ENCODE measurements at places on chromosomes 5 and 9.

DNA sequence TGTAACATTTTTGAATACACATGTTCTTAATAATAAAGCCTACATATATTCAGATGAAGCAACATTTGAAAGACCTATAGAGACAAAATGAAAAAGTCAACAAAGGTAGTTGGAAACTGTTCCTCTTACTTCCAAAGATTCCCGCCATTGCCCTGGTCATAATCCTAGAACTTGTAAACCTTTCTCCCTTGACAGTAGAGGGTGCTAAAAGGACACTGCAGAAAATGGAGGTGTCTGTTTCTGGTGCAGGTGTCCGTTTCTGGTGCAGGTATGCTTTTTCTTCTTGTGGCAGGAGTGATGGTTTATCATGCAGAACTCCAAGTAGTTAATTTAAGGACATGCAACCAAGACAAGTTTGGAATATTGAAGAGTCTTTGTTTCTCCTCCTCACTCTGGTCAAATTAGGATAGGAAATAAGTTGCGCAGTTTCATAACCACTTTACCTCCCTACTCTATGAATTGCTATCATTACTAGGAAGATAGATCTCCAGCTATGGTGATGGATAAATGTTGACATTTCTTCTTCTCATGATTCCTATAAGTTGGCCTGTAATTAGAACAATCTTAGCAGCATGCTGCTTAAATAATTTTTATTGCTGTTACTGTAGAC, 56.0 kb upstream of the FAM174A start:
- DNase-seq = peak; percentile 28

- no peak for DNase-seq
Observed at GRCh38 chr5:150561571-150562275, 53.8 kb downstream of the NDST1 start.

DNA sequence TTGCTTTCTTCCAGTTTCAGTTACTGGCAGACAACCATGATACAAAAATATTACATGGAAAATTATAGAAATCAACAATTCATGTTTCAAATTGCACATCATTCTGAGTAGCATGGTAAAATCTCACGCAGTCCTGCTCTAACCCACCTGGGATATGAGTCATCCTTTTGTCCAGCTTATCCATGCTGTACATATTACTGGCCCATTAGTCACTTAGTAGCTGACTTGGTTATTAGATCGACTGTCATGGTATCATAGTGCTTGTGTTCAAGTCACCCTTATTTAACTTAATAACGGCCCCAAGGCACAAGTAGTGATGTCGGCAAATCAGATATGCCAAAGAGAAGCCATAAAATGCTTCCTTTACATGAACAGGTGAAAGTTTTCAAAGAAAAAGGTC, 41.2 kb downstream of the NADK2 start:
- peak; percentile 26 for DNase-seq

GRCh38 chr5:146877783-146878475, 628 bp downstream of the PPP2R2B start:
- DNase-seq = no peak

- no peak for DNase-seq
Observed at GRCh38 chr5:132044207-132044606, 16.2 kb upstream of the IL3 start.

DNA sequence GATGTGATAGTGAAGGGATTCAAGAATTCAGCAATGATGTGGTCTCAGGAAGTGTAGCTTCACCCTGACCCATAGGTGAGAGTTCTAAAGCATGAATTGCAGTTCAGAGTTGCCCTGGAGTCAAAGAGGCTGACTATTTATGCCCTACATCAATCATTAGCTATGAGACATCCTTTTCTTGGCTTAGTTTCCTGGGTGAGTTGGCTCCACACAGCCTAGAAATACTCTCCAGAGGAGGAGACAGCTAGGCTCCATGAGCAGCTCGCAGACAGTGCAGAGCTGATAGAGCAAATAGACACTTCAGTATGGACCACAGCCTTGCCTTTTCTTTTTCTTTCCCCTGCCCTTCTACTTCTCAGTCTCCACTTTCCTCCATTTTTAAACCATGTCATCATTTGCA, 1651.8 kb downstream of the MAT2B start:
- DNase-seq = no peak

DNA sequence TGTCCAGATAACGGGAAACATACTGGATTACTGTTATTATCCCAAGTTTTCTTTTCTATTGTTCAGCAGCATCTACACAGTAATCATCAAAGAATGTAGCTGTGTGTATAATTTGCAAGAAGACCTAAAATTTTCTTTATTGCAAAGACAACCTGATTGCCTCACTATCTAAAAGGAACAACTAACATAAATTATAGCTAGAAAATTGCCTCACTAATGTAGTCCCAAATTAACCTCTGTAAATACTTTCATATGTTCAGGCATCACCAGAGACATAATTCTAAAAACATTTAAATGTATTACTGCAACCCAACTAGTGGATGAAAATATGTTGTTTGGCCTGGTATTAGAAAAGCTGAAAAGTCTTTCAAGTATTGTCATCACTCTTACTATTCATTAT, 275.4 kb downstream of the CDH12 start:
- no peak for DNase-seq

DNA sequence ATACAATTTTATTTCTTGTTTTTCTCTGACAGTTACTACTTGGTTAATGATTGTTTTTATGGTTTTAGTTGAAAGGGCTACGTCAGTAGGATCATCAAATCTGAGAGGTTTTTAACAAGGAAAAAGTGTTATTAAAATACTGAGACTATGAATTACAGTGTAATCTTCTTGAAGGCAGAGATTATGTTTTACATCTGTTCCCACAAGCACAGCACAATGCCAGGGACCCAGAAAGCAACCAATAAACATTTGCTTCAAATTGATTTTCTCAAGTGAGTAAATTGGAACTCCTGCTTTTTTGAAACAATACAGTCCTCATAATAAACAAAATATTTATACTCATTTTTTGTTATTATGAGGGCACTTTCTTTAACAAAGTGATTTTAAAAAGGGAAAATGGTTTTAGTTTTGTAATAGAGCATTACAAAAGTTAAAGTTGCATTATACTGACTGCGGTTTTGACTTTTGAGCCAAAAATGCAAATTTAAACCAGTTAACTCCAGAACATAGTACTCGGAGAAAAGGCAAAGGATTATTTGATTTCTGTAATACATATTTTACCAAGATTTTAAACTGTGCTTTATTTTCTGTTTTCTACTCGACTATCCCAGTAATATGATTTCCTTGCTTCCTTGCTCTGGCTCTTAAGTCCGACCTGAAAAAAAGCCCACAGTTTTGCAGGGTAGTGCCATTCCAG, 176.9 kb downstream of the GDNF start:
- no peak for DNase-seq

DNA sequence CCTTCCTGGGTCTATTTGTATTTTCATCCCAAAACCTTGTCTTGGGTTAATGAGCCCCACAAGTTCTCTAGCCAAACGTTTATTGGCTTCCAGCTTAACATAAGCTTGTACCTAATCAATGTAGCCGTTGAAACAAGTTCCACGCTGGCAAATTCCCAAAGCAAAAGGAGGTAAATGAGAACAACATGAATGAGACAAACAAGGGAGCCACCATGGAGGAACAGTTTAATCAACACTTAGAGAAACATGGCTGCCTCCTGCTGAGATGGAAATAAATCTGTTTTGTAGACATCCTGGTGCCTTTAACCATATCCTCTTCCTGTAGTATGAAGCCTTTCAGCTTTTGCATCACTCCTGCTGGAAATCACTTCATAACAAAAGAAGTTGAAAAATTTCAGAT, 166.6 kb upstream of the NFIB start:
- DNase-seq = no peak

DNA sequence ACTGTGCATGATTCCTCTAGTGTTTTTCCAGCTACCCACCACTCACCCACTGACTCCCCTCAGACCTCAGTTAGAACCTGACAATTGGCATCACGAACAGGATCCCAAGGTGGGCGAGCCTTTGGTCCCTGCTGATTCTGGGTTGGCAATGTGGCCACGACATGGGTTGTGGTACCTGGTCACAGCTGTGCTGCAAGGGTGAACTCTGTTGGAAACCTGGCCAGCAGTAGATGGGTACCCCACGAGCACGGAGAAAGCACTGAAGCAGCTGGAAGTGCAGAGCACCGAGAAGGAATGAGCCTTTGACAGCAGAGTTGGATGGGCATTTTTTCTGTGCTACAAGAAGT, 180.1 kb downstream of the PDE4D start:
- DNase-seq = no peak

GRCh38 chr5:1445313-1445688, at the start of gene SLC6A3:
Gene SLC6A3 (minus strand): TSS chr5:1445440. CDS start chr5:1443197, 2,243 bp downstream.
- DNase-seq = no peak

DNA sequence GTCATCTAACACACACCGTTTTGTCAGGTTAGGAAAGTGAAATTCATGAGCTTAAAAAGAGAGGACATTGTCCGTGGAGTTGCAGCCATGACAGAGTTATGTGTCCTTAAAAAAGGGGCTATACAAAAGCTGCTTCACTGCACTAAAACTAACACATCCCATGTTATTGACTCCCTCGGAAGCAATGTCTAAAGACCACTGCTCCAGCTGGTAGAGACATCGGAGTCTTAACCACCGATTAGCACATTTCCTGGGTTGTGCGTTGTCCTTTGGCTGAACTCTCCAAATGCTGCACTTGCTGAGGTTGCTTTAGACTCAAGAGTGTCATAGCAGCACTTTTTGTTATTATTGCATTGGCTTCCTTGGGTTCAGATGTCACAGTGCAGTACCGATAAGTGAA, 128.3 kb upstream of the C9orf72 start:
- no peak for DNase-seq

GRCh38 chr9:682633-683508, 158.6 kb upstream of the DMRT1 start:
- DNase-seq = peak; percentile 35

- DNase-seq = no peak
Observed at GRCh38 chr5:19734776-19735175, 253.2 kb downstream of the CDH18 start.
